ENCODE measurements at places on chromosomes 2 and 18.

DNA sequence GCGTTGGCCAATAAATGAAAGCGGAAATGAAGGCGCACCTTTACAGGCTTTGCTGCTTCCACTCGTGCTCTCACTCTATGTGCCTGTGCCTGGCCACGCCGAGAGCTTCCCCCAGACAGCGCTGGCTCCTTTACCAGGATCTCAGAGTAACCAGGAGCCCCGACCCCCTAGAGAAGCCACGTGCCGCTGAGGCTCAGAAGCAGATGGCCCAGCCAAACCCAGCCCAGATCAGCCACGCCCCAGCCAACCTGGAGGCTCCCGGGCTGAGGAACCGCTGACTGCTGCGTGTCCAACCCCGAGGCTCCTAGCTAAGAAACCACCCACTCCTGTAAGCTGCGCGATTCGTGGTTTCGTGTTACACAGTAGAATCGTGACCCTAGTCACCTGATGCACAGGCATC is 199.3 kb downstream of the NCK2 start:
- no peak for DNase-seq

DNA sequence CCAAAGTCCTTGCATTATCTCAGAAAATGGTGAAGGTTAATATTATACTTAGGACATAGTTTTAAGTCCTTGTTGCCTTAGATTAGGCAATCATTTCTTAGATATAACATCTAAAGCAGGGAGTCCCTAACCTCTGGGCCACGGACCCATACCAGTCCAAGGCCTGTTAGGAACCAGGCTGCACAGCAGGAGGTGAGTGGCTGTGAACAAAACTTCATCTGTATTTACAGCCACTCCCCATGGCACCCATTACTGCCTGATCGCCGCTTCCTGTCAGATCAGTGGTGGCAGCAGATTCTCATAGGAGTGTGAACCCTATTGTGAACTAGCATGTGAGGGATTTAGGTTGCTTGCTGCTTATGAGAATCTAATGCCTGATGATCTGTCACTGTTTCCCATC is 86.5 kb upstream of the MYO3B start:
- DNase-seq = no peak

DNA sequence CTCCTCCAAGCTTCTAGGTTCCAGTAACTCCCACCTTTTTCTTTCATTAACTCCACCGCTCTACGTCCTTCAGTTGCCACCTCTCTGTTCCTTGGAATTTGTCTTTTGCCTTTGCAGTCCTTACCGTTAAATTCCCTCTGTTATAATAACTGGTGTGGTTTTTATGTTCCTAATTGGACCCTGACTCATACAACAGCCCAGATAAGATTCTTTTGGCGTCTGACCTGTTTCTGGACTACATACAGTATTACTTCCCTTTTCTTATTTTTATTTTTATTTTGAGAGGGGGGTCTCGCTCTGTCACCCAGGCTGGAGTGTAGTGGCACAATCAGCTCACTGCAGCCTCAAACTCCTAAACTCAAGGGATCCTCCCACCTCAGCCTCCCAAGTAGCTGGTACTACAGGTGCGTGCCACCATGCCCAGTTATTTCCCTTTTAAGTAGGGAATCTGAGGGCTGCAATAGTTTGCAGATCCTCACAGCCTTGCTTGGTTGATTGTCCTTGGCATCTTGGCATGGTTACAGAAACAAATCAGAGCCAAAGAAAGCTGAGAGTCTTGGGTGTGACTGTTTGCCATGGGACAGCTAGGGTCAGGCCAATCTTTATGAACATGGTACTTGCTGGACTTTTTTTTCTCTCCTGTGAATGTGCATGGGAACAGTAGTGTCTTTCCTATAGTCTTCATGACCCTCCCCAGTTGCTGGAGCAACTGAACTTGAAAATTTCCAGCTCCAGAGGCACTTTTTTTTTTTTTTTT is 22.0 kb downstream of the TCF23 start:
- no peak for DNase-seq

- no peak for DNase-seq
These were observed 1960.5 kb upstream of the PIK3C3 start for GRCh38 chr18:39994498-39994897.

GRCh38 chr2:86243950-86244733 is 44.9 kb downstream of the MRPL35 start:
- DNase-seq = peak; percentile 29

- no peak for DNase-seq
These were observed 21.2 kb downstream of the NPPC start for GRCh38 chr2:231905026-231905425.

DNA sequence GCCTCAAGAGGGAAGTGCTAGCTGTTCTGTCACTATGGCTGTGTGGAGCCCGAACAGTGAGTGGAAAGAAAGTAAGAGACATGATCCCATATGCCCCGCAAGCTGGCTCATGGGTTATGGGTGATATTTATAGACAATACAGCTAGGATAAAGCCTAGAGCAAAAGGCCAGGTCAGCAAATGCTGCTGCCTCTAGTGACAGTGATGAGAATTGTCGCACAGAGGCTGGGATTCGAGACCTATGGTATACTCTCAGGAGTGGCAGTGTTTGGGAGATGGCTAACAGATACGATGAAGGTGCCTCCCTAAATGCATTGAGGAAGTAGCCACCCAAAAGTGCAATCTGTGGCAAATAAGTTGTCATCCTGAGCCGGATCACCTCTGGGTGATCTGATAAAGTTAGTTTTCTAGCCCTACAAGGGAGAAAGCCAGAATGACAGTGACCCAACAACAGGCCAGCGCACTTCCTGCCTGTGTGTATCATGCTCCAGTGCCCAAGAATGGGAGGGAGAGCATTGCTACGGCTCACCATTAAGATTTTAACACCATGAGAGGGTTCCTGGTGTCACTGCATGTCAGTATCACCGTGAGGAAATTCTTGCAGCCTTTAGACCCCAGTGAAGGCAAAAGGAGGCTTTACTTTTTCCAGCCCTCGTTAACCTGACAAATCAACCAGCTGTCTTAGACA is 92.2 kb upstream of the TGFA start:
- DNase-seq = no peak

- no peak for DNase-seq
These were observed 86.8 kb downstream of the SPRED2 start for GRCh38 chr2:65345631-65346030.

- DNase-seq = peak; percentile 95
These were observed 141.7 kb downstream of the RBMS1 start for GRCh38 chr2:160351956-160352355.

DNA sequence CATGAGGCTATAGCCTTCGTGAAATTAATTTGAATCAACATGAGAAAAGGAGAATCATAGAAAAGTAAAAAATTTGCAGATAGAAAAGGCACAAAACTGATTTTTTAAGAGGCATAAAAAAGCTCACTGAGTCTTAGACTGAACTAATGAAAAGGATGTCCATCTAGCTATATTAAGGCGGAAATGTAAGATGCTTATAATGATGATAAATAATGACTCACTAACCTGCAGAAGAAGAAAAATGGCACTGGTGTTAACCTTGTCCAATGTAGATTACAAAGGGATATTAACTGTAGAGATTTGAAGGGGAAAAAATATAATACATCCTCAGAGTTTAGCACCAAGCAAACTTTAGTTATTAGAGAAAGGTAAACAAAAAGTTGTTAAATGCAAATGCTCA is 1098.0 kb upstream of the DDX18 start:
- no peak for DNase-seq

DNA sequence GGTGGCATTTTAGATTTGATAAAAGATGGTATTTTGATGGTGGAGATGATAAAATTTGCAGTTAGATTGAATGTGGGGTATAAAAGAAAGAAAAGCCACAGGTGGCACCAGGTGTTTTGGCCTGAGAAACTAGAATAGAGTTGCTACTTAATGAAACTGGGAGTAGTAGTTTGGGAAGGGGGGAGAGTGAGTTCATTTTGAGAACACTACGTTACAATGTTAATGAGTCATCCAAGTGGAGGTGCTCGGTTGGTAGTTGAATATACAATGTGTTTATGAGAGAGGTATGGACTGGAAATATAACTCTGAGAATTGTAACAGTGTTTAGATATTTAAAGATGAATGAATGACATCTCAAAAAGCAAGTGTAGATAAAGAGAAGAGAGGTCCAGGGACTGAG is 26.4 kb downstream of the EPG5 start:
- DNase-seq = no peak

- DNase-seq = peak; percentile 31
These were observed 63.3 kb upstream of the STK17B start for GRCh38 chr2:196234672-196235071.

DNA sequence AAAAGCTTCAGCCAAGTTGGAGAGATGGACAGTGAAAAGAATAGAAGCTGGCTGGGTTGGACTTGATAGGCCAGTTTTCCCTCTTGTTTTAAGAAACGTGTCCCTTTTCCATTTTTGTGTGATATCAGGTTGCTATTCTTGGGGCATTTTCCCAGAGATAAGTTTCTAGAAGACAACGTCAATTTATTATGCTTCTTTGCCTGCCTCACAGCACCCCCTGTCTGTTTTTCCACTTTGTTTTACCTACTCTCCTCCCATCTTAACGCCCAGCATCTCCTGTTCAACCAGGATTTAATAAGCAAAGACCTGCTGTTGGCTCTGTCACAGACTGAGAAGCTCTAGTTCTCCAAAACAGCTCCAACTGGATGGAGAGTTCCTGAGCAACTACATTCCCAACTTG is 317.8 kb upstream of the ZNF521 start:
- no peak for DNase-seq

GRCh38 chr2:43391201-43391877 is 164.9 kb upstream of the ZFP36L2 start:
- no peak for DNase-seq

DNA sequence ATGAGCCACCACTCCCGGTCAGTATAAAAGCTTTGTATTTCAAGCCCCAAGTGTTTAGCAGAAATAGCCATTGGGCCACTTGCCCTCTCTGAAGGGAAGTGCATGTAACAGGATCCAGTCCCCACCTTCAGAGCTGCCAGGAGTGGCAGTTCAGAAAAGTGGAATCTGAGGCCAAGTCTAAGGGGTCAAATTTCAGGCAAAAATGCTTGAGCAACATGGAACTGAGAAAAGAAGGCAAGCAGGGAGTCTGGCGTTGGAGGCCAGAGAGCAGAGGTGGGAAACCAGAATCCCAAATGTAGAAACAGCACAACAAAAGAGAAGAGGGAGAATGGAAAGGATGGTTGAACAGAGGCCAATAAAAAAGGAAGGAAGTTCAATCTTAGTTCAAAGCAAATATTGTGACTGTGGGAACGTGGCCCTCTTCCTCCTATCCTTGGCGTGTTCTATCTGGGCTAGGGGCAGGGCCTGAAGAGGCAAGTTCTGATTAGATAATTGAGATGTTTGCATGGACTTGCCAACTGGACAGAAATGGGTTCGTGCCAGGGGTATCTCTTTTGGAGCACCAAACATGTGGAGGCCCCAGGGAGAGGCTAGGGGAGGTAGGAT is 102.2 kb downstream of the AP1S3 start:
- no peak for DNase-seq

DNA sequence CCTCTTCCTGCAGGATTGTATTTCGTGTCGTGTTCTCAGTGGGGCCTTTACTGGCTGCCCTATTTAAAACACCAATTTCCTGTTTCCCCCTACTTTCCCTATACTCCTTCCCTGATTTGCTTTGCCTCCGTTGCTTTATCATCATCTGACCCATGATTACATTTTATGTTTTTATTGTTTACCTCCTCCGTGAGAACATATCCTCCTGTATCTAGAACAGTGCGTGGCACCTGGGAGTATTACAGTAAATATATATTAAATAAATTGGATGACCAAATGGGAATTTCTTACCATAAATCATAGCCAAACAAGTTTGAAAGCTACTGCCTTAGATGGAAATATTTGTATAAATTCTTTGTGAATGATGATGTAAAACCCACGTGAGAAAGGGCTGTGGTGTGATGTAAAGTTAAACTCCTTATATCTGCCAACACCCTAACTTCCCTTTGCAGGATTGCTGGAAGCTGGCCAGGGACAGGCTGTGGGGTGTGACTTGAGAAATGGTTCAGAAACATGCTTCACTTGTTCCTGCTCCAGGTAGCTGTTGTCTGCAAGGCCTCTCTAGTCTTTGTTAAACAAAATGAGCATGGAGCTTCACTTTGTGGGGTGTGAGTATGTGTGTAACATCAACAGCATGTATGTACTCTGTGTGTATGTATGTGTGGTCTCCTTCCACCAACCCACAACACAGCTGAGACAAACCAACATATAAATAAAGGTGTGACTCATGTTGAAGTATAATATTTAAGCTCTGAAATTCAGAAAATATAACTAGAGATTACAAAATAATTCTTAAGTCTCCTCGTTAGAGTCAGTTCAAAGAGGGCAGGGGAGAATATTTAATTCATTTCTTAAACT is 40.3 kb downstream of the LHCGR start:
- peak; percentile 44 for DNase-seq

DNA sequence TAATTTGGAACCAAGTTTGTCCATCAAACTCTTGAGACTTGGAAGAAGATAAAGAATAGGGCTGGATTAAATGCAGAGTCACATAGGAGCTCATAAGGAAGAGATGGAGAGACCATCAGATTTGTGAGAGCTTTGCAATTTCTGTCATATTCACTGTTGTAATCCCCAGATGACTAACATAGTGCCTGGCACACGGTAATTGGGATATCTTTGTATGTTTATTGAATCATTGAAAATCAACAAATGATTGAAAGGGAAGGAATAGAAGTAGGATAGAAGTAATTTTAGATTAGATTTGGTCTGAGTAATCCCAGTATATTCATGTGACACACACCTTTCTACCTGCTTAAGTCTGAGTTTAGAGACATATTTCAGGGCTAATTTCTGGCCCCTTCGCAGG is 75.4 kb downstream of the LCLAT1 start:
- no peak for DNase-seq

DNA sequence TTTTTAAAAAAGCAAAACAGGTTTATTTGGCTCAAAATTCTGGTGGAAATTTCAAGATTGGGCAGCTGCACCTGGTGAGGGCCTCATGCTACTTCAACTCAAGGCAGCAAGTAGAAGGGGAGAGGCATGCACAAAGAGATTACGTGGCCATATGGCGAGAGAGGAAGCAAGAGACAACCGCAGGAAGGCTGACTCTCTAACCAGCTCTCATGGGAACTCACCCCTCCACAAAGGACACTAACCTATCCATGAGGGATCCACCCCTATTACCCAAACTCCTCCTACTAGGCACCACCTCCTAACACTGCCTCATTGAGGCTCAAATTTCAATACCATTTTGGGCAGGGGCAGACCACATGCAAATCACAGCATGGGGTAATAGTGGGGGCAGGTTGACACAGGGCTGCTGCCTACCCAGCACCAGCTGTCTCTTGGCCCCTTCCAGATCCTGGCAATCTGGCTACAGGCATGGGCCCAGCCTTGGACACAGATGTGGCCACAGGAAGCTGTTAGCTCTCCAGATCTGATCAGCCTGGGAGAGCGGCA is 2.0 kb upstream of the CAPN10 start:
- peak; percentile 81 for DNase-seq

DNA sequence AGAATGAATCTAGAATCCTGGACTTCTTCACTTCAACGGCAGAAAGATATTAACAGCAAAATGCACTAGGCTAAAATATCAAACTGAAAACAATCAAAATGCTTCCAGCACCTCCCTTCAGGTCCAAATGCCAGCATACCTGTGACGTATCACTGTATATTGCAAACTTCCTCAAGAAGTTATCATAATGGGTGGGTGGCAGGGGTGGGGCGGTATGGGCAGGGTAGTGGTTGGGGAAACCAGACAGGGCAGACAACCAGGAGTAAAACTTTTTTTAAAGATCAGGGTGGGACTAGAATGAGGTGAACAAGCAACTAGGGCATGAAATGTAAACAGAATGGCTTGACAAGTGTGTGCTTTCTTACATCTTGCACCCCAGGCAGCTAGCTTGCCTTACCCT is 140.9 kb downstream of the SATB2 start:
- DNase-seq = no peak

GRCh38 chr2:48283586-48284269 is 246.2 kb upstream of the STON1 start:
- DNase-seq = no peak

GRCh38 chr2:16014802-16015201 is 74.5 kb downstream of the MYCN start:
- DNase-seq = no peak

Data from inflammatory macrophage treated with lipopolysaccharide for 4 hours (primary cell).